HFFc6 (cell line): ENCODE measurements at places on chromosomes 11 and 22. TPM values are rescaled to one million over a fixed set of nuclear protein-coding genes. Genes with fewer than 3 reads are reported as not detected.

DNA sequence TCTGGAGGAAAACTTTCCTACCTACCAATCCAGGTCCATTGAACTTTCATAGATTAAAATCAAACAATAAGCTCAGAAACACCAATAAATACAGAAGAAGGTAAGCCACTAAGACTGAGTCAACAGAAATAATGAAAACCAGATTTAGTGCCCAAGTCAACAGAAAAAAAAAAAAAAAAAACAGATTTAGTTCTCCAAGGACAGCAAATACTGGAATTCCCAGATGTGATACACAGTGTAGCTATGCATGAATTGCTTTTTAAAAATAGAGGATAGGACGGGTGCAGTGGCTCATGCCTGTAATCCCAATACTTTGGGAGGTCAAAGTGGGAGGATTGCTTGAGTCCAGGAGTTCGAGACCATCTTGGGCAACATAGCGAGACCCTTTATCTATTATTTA is 15.7 kb downstream of the DMC1 start:
- peak; percentile 83 for DNase-seq

GRCh38 chr11:76955459-76956114 is 78.6 kb upstream of the B3GNT6 start:
- DNase-seq = no peak

GRCh38 chr22:19998232-19998951 is 18.2 kb downstream of the ARVCF start:
- DNase-seq = no peak

GRCh38 chr11:81987829-81988472 is 745.7 kb downstream of the FAM181B start:
- no peak for DNase-seq

- DNase-seq = peak; percentile 69
These were observed 23.7 kb upstream of the CBX7 start for GRCh38 chr22:39176143-39176713.

DNA sequence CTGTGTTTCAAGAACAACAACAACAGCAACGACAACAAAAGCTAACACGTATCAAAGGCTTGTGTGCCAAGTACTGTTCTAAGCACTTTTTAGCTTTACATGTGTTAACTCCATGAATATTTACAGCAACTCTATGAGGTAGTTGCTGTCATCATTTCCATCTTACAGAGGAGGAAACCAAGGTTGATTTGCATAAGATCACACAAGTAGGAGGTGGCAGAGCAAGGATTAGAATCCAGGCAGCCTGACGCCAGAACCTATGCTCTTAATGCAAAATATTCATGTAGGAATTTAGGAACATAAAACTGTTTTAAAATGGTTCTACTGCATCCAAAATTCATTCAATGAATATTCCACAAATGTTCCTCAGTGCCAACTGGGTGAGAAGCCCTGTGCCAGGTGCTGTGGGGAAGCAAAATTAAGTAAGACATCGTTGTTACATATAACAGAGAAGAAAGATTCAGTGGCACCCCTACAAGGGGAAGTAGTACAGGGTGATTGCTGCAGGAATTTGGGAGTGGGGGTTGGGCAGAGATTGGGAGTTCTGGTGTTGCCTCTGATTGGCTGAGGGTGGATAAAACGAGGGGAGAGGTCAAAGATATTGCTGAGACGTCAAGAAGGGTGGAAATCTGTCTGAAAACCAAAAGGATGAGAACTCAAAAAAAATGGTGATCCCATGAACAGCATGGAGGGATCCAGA is 86.1 kb upstream of the ARHGAP20 start:
- no peak for DNase-seq

DNA sequence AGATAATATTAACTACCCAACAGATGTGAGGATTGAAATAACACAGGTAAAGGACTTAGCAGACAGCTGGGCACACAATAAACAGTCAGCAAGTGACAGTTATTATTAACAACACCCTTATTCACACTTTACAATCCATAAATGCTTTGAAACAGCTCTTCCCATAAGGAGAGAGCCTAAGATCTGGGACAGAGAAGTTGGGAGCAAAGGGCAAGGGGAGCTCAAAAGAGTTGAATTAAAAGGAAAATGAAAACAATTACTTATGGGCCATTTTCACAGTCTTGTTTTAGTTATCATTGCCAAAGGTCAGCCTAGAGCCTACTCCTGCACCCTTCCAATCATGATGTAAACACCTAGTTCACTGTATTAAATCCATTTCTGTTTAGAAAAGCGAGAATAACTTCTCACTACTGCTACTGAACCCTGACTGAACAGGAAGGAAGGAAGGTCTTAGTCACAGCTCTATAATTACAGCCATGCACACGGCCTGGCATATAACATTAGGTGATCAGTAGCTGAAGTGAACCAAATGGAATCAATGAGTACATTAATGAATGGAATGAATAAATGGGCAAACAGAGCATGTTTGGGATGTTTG is 111.3 kb downstream of the PLEKHA7 start:
- no peak for DNase-seq

- DNase-seq = no peak
These were observed 224.6 kb upstream of the CCDC90B start for GRCh38 chr11:83510530-83511460.

GRCh38 chr11:18367431-18367830 is 26.9 kb upstream of the LDHA start:
- DNase-seq = no peak

- DNase-seq = no peak
These were observed 6.1 kb downstream of the SIPA1 start for GRCh38 chr11:65643971-65644370.

DNA sequence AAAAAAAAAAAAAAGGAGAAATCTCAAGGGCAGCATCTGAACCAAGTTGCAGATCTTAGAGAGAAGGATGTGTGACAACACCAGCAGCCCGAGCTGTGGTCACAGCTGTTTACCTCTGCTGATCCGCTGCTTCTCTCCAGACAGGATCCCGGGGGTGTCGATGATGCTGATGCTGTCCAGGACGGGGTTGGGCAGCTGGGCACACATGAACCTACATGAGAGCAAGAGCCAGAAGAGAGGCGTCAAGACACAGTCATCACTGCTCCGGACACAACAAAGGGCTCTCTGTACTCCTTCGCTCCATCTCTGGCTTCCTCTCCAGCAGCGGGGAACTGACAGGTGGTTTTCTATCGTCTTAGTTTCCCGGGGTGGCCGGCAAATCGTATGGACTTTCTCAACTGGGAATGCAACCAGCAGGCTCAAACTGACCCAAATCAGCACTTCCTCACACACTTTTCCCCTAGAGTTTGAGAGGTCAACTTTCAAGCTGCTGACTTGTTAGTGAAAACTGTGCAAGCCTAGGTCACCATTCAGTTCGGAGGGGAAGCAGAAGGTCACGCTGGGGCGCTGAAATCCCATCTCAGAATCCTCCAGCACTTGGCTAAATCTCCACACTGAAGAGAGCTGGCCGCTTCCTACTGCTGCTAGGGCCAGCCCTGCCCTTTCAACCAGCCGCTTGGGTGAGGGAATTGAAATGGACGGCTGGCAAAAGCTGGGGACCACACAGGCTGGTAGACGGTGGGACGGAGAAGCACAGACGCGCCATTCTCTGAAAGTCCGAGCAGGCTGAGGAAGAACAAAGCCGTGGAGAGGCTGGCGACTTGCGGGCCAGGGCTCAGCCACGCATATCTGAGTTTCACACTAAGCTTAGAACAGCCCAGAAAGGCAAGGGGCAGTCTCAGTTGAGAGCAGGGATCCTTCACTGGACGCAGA is 3.8 kb downstream of the EHD1 start:
- no peak for DNase-seq

DNA sequence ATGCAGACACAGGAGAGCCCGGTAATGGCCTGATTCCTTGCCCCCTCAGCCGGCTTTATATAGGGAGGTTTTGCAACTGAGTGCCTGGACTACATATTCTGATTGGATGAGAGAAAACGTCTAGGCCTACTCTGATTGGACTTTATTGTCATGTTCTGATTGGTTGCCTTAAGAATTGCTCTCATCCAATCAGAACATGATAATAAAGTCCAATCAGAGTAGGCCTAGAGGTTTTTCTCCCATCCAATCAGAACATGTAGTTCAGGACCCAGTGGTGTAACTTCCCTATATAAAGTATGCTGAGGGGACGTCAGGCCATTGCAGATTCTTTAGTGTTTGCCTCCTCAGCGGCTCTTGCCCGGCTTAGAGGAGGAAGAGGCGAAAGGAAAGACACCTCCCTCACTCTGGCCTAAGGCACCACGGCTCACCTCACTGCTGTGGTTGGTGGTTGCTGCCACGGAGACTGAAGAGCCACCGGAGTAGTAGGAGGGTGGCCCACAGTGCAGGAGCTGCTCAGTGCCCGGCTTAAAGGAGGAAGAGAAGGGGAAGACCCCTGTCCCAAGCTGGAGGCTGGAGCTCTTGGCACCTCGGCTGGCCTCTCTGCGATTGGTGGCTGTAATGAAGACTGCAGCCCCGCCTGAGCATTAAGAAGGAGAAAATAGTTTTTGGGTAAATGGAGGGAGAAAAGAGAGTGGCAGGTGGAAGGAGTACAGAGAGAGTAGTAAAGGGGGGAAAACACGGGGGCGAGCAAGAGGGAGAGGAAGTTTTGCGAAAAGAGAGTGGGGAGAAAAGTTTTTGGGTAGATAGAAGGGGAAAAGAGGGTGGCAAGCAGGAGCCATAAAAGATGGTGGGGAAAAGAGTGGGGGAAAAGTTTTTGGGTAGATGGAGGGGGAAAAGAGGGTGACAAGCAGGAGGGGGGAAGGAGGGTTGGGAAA is 116.7 kb upstream of the SERPIND1 start:
- no peak for DNase-seq

DNA sequence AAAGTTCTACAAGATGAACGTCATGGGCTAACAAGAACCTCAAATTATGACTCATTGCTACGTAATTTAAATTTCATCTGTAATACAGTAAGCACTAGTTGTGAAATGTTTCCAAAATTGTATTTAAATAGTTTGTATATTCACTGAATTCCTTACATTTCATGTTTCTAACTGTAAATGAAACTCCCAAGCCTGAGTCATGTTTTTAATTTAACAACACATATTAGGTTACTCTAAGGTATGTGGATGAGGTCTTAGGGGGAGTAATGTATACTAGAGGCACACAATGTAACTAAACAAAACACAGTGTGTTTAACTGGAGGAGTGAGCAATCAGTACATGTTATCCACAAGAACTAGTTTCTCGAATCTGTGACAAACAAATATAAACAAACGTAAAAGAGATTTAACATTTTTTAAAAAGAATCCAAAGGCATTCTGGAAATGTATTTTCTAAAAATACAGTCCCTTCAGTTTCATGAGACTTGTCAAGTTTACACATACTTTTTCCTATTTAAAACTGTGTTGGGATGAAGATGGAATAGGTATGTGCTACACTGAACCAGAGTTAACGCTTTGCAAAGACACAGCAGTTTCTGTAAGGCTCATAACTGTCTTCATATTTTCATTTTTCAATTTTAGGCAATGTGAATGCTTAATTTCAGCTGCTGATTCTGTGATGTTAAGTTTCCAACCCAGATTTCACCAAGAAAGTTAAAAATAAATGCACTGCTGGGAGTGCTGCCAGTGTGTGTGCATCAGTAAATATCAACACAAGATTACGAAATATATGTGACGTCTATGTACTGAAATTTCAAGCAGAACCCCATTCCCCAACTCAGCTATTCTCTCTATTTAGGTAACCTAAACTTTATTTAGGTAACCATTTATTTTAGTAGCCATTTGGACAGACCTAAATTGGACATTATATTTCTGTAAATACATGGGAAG is 52.6 kb downstream of the PITPNB start:
- peak; percentile 89 for DNase-seq

DNA sequence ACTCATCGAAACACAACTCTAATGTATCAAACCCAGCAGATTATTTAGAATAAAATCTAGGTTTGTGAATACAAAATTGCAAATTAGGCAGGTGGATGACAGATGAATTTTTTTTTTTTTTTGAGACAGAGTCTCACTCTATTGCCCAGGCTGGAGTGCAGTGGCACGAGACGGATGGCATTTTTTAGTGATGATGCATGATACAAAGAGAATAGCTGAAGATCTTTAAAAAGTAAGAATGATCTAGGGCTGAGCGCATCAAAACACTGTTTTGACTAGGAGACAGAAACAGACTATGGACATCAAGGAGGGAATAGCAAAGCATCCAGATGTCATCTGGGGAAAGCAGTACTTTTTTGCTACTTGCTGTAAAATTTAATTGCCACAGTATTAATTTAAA is 63.8 kb downstream of the IMMP1L start:
- no peak for DNase-seq

- no peak for DNase-seq
These were observed 684.0 kb upstream of the CCDC90B start for GRCh38 chr11:83970061-83970671.

DNA sequence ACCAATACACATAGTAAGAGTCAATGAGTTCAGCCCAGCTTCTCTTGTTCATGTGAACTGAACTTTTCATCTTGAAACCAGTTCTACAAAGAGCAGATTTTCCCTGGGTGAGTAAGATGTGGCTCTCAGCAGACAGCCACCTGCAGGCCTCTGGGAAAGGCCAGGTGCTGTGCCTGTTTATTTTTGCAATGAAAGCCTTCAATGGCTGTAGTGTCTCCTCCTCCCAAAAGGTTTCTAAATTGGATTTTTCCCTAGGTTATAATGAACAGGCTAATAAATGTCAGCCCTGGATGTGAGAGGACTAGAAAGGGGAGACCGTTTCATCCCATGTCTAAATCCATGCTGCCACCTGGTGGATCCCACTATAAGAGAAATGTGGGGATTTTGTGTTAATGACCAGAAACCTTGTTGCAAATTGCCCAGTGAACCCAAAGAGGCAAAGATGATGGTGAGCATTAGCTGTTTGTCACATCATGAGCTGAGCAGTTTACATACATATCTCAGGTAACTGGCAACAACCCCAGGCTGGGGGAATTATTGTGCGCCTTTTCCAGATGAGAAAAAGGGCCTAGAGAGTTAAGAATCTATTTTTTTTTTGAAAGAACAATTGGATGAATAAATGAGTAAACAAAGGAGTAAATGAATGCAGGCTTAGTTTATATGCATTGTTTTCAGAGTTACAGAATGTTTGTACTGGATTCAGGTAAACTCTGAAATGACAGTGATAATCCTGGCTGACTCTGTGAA is 12.7 kb downstream of the C11orf91 start:
- peak; percentile 57 for DNase-seq

DNA sequence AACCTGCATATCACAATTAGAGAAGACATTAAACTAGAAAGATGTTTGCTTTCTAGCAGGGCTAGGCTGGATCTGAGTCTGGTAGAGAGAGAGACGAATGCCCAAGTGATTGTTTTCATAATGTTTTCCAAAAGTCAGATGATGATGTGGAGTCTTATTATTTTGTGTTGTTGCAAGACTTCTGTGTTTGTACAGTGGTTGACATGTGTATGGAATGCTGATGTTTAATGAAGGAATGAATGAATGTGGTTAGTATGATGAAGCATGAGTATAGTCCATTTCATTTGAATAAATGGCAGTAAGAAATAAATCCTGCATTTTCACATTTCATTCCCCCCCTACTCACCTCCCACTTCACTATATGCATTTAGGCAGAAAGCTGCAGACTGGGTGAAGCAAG is 69.6 kb downstream of the PPP2R1B start:
- peak; percentile 55 for DNase-seq

Gene FZD4
- total RNA-seq = 12.5 to 13.6 TPM (median 12.5 TPM) in 3 replicates

Gene MGAT3
- not detected in 3 replicates for total RNA-seq

Gene SYT8
- not detected in 3 replicates for total RNA-seq

Gene KCNK4
- not detected in 3 replicates for total RNA-seq

Gene GP1BB
- total RNA-seq = 0.74 TPM in 1 of 3 replicates, not detected in the others

Gene KCNJ1
- total RNA-seq = not detected in 2 replicates
